ENCODE measurements at places on chromosomes 16 and 17.

GRCh38 chr17:869086-869485 lies 86.9 kb downstream of the MRM3 start:
- no peak for DNase-seq

- peak; percentile 21 for DNase-seq
These were observed 93.8 kb downstream of the SALL1 start for GRCh38 chr16:51057102-51057793.

DNA sequence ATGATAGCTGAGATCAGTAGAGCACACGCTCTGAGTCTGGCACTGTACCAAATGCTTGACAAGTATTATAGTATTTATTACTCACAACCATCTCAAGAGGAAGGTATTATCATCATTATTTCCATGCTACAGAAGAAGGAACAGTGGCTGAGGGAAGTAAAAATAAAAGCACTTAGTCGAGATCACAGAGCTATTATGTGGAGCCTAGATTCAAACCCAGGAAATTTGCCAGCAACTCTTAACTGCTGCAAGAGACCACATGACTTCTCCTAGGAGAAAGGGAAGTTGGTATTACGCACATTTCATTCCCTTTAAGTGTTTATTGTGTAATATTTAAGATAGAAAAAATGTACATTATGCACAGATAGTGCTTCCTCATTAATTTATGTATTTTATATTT lies 1.0 kb upstream of the RHOT1 start:
- peak; percentile 83 for DNase-seq

GRCh38 chr16:54817432-54817831 lies 113.2 kb upstream of the IRX5 start:
- DNase-seq = no peak

GRCh38 chr16:55613613-55614335 lies 42.0 kb upstream of the SLC6A2 start:
- DNase-seq = no peak

DNA sequence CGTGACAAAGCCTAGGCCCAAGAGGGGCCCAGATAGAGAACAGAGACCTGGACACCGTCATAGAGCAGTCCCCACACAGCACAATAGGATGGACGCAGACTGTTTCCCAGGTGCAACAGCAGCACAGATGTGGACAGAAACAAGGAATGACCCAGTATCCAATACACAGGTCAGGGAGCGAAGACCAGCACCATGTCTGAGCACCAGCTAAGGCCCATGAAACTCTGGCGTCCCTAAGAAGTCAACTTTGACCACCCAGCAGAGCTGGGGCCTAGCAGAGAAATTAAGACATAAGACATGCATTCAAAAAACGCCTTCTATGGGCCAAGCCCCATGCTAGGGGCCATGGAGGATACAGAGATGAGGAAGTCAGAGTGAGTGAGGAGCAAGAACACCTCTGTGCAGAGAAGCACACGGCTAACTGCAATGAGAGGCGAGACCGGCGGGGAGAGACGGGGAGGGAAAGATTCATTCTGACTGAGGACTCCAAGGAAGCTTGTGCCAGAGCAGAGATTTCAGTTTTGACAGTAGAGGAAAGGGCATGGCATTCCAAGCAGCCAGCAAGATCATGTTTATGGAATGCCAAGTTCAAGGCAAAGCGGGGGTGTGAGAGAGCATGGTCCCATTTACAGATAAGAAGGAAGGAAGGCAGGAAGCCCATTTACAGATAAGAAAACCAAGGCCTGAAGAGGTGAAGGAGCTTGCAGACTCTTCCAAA lies 50.8 kb downstream of the PITPNM3 start:
- DNase-seq = no peak

GRCh38 chr16:67011274-67011673 lies 17.7 kb upstream of the CBFB start:
- no peak for DNase-seq

DNA sequence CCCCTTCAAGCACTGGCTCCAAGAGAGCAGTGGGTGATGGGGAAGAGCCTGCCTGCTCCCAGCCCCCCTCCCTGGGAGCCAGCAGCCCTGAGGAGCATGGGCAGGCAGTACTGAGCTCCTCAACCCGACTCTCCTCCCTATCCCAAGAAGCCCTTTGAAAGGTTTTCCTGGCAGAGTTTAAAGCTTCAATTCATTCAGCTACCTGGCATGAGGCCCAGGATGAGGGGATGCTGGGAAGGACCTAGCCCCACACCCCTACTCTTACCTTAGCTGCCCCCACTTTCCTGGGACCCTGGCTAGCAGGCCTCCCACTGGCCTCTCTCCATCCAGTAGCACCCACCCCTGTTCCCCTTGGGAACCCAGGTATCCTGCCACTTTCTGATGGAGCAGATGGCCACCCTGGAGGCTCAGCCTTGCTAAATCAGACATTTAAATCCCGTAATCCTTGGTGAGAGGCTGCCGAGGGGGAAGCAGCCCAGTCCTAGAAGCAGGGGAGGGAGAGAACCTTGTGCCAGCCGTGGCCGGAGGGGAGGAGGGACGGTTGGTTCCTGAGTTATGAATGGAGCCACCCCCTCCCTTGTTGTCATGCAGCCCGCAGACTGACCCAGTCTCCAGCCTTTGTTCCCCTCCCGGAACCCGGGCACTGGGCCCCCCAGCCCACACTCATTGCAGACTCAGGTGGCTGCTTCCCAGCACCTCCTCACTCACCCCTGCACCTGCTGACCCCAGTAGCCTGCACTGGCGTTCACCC lies 17.1 kb downstream of the ATP1B2 start:
- DNase-seq = peak; percentile 77

- no peak for DNase-seq
These were observed 1736.4 kb downstream of the TP53TG3F start for GRCh38 chr16:35195864-35196216.

- DNase-seq = peak; percentile 46
These were observed 1.5 kb upstream of the SREBF1 start for GRCh38 chr17:17837966-17838962.
